ENCODE measurements at places on chromosomes 16 and 17.

- no peak for DNase-seq
Measured at GRCh38 chr17:76725580-76726230, 701 bp downstream of the JMJD6 start.

GRCh38 chr17:78873519-78874340 is 29.3 kb downstream of the CEP295NL start:
- peak; percentile 46 for DNase-seq

- no peak for DNase-seq
Measured at GRCh38 chr17:64940055-64940454, 20.8 kb upstream of the LRRC37A3 start.

- DNase-seq: peak; percentile 83
Measured at GRCh38 chr17:20066253-20066652, 57.1 kb downstream of the SPECC1 start.

DNA sequence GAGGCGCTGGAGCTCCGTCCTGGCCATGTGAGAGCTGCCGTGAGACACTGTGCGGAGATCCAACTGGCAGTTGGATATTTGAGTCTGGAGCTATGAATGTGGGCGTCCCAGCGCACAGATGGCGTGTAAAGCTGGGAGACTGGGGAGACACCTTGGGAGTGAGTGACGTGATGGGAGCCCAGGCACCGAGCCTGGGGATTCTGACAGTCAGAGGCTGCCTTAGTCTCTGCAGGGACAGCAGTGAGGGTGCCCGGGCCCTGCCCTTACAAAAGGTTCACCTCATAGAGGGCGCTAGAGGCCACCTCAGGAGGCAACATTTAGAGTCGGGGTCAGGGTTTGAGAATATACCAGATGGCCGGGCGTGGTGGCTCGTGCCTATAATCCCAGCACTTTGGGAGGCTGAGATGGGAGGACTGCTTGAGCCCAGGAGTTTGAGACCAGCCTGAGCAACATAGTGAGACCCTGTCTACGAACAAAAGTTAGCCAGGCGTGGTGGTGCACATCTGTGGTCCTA is 194.1 kb upstream of the GSE1 start:
- DNase-seq: no peak

Measured in ACHN (cell line).